ENCODE measurements at places on chromosomes 5 and 9.

- DNase-seq = no peak
Measured at GRCh38 chr5:143314659-143315058, 88.8 kb downstream of the NR3C1 start.

- DNase-seq = no peak
Measured at GRCh38 chr5:54476682-54477081, 21.2 kb downstream of the HSPB3 start.

- DNase-seq = no peak
Measured at GRCh38 chr5:68780299-68780955, 313.4 kb upstream of the SLC30A5 start.

DNA sequence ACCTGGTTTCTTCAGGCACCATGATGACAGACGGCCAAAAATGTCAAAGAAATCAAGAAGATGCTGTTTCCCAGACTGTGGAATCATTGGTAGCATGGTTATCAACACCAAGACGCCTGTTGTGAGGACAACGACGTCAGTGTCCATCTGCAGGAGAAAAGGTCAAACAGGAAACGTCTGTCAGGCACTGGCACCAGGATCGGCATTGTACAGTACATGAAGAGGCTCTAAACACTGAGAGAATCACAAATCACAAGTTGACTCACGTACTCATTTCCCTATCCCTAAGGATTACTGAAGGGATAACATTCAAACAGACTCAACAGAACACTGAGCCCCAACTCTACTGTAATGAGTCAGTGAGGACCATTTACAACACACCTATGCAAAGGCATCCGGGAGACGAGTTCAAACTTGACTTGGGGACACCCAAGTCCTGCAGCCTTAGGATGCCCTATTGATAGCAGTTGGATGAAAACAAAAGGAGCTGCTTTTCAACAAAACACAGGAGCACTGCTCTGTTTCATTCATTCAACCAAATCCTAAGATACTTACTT, 21.0 kb downstream of the TSC1 start:
- no peak for DNase-seq

DNA sequence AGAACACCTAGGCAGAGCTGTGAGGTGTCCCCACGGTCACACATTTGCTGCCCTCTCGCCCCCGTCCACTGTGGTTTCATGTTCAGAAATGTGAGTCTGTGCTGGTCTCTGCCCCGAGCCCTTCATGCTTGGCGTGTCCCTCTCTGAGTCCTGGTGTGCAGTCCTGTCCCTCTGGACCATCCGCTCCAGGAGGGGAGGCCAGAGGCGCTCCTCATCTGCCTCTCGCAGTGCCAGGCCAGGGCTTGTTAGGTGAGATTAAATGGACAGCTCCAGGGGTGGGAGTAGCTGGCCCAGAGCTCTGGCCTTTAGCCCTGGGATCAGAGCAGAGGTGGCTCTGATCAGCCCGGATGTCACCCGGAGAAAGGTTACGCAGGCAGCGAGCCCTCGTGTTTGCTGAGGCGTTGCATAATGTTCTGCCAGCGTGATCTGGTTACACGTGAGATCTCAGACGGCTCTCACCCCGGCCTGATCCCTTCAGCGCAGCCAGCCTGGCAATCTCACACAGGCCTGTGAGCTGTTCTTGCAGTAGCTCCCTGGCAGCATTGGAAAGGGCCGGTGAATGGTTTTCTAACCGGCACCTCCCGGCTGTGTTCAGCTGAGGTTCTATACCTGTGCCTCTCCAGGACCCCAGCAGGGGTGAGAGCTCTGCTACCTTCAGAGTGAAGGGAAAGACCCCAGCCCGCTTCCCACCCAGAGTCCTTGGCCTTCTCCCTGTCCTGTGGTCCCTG, 24.5 kb downstream of the PTGES2 start:
- DNase-seq = no peak

- no peak for DNase-seq
Measured at GRCh38 chr5:115702025-115702424, 76.2 kb upstream of the TMED7 start.

DNA sequence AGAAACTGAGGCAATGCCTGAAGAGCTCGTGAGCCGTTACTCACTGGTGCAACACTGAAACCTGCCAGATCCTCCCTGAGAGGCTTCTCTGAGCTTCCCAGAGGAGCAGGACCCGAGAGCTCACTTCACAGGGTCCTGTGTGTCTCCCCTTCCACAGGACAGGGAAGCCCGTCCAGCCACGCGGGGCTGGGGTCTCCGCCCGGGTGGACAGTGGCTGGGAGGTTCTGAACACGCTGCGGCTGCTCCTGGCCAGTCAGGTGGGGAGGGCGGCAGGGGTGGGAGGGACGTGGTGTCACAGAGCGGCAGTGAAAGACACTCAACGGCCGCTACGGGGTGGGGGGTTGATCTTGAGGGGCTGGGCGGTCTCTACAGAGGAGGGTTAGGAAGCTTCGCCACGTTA, 290 bp upstream of the ZDHHC11 start:
- DNase-seq = no peak

- no peak for DNase-seq
Measured at GRCh38 chr9:27645161-27645840, 72.0 kb upstream of the C9orf72 start.

GRCh38 chr5:1140171-1140817, 28.4 kb upstream of the SLC12A7 start:
- DNase-seq = peak; percentile 66

- no peak for DNase-seq
Measured at GRCh38 chr9:87676976-87677775, 48.7 kb upstream of the CTSL start.

GRCh38 chr9:91146391-91147019, 215.2 kb downstream of the AUH start:
- peak; percentile 53 for DNase-seq

DNA sequence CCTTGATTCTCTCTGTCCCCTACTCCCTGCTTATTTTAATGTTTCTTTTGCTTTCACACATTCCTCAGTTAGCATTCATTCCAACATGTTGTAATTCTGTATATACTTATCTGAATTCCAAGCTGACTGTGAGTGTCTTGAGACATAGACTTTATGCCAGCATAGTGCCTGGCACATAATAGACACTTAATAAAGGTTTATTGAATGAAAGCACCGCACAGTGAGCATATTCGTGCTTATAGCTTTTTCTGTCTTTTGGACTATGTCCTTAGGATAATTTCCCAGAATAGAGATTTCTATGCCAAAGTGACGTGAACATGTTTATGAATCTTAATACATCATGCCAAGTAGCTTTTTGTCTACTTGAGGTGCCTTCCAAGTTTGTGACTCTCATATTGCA, 174.6 kb downstream of the CD180 start:
- DNase-seq = no peak

DNA sequence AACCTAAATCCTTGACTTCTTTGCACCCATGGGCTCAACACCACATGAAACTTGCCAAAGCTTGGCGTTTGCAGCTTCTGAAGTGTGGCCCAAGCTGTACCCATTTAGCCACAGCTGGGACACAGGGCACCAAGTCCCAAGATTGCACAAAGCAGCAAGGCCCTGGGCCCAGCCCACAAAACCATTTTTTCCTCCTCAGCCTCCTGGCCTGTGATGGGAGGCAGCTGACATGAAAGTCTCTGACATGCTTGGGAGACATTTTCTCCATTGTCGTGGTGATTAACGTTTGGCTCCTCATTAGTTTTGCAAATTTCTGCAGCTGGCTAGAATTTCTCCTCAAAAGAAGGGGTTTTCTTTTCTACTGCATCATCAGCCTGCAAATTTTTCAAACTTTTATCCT, 32.0 kb downstream of the ACTL7B start:
- no peak for DNase-seq

DNA sequence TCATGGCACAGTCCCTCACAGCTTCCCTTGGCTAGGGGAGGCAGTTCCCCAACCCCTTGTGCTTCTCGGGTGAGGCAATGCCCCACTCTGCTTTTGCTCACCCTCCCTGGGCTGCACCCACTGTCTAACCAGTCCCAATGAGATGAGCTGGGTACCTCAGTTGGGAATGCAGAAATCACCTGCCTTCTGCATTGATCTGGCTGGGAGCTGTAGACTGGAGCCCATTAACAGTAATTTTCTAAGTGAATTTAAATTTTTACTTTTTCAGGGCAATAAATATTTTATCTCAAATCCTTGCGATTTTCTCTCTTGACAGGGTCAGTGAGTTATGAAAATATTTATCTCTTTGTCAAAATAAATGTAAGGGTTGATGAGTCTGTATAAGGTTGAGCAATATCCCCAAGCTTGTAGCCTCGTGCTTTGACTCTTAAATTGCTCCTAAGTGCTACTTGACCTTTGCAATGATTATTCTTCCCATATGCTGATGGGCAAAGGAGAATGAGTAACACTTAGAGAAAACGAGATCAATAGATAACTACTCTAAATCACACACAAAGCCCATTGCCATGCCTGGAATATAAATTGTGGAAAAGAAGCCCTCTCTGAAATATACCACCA, 82.1 kb upstream of the MOCS2 start:
- no peak for DNase-seq

DNA sequence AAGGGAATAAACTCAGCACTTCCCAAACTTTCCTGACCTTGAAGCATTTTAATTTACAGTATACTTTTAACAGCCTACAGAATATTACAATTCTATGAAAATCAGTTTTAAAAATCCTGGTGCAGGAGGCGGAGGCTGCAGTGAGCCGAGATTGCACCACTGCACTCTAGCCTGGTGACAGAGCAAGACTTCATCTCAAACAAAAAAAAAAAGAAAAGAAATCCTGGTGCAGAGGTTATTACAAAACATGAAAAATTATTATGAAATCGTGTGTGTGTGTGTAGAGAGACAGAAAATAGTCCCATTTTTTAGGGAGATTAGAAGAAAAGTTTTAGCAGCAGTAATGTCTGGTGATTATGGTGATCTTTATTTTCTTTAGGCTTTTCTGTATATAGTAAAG, 26.9 kb downstream of the GOLPH3 start:
- no peak for DNase-seq

DNA sequence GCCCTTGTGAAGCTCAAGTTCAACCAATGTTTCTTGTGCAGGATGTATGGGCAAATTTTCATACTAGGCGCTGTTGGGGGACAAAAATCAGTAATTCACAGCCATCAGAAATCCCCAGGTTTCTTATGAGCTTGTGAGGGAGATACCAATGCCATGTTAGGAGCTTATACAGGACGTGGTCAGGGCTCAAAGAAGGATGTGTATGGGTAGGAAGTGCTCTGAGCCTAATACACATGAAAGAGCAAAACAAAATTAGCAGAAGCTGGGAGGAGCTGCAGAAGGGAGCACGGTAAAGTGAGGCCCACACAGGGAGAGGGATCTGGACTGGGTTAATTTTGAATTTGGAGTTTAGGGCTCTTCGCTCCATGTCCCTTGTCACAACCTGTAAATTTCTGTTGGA, 114.6 kb upstream of the MAP3K1 start:
- no peak for DNase-seq

GRCh38 chr5:175860531-175861045, 10.8 kb upstream of the CPLX2 start:
- no peak for DNase-seq

DNA sequence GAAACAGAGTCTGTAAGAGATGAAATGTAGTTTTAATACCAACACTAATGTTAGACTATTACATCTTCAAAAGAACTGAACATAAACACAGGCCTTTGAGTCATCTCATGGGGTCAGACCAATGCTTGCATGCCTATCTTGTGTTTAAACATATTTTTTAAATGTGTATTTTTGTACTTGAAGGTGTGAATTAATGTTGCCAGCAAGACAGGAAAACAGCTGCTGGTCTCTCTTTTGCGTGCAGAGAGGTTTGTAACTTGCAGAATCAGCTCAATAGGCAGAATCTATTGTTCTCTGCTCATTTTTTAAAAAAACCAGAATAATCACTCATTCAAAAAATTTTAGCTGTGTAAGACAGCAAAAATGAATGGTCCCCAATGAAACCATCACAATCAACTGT, 180.2 kb downstream of the ALDH1A1 start:
- DNase-seq = no peak

DNA sequence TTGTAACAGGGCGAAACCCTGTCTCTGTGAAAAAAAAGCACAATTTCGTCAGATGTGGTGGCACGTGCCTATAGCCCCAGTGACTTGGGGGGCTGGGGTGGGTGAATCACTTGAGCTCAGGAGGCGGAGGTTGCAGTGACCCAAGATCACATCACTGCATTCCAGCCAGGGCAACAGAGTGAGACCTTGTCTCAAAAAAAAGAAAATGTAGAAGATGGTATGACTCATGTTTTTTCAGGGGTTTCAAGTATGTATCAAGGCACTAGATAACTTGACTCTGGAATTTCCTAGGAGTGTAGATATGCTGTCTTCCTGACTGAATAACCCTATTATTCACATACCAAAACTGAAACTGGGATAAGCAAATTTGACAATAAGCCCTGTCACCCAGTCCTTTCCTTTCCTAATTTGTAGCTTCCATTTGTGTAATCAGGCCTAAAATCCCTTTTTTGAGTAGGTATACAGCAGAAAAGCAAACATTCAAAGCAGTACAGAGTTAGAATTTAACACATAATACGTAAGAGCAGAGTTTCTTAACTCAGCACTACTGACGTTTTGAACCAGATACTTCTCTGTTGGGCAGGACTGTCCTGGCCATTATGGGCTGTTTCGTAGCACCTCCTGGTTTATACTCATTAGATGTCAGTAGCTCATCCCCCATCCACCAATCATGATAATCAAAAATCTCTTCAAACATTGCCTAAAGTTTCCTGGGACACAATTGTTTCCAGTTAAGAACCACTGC, 17.3 kb upstream of the ANKRD18B start:
- no peak for DNase-seq

DNA sequence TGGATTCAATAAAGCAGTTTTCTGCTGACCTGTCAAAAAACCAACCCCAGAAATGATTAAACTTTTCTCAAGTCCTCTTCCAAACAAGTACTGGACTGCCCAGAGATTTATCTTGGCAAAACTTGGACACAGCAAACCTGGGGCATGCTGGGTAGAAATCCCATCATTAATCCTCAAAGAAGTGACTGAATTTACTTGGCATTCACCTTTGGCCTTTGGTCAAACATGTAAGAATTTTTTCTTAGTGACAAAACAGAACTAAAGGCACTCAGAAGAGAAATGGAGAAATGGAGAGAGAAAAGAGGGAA, 248.6 kb upstream of the NREP start:
- no peak for DNase-seq

- DNase-seq = no peak
Measured at GRCh38 chr5:53929570-53929969, 369.1 kb downstream of the NDUFS4 start.

GRCh38 chr9:85117831-85118230, 448.3 kb downstream of the NTRK2 start:
- DNase-seq = no peak

GRCh38 chr5:155765715-155766114, 561.2 kb upstream of the SGCD start:
- DNase-seq = no peak

- no peak for DNase-seq
Measured at GRCh38 chr9:135959814-135960213, 1.4 kb downstream of the UBAC1 start.

- DNase-seq = no peak
Measured at GRCh38 chr9:78289474-78289873, 7.5 kb upstream of the PSAT1 start.

DNA sequence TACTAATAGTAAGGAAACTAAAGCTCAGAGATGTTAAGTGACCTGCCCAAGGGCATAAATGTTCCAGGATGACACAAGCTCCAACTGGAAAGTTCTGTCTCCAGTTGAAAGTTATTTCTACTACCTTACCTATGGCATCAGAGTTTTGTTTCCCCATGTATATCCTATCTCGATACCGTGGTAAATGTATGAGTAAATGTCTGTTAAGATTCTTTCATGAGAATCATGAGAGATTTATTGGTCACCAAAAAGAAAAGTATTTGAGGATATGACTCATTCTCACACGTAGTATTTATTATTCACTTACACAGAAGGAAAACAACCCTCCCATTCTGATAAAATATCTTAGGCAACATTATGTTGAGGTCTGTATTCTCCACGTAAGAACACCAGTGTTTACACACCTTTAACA, 11.1 kb upstream of the SHOC1 start:
- DNase-seq = no peak

Data from stimulated activated naive B cell treated with anti-CD40 and anti-IgM and Interleukin-4, amounts not matched to agents 10 μg/mL and 1 μg/mL and 100 μg/mL, for 72 hours (primary cell).